ENCODE measurements at places on chromosomes 2 and 18.

DNA sequence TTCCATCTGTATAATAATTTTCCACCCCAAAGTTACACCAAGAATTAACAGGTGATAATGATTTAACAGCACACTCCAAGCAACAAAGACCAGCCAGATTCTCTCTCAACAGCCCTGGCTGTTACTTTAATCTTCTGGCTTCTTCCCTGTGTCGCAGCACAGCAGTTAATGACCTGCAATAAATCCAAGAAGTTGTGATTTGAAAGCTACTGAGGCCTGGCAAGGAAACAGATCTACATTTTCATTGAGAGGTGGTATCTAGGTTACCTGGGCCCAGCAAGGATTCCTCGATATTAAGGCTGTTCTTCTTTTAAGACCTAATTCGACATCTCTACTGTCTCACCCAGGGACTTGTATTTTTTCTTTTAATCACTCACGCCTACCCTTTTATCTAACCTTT is 433.8 kb downstream of the NBAS start:
- no peak for DNase-seq

- no peak for DNase-seq
Measured at GRCh38 chr18:66873899-66874298, 270.0 kb upstream of the CDH19 start.

DNA sequence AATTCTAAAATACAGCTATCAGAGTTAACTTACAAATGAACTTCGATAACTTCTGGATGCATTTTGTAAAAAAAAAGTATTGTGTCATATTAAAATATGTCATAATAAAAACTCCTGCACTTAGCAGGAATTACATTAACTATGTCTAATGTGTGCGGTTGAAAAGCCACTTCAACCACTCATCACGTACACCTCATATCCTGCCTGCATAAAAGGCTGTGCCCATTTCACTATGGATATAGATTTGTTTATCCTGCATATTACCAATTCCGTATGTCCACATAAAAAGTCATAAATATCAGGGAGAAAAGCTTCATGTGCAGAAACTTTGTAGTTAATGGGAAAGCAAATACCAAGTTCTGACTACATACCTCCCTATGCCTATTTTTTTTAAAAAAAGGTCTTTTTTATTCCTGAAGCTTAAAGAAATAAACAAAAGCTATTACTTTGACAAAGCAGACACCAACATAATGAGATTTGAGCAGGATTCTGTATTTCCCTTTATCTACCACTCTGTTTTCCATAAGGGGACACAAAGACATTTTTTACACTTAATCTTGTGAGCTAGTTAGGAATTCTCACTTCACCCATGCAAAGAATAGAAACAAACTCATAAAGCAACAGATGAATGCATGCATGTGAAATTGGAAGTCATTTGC is 96.1 kb downstream of the PPP1R1C start:
- no peak for DNase-seq

GRCh38 chr2:24046599-24046929 is 627 bp downstream of the WDCP start:
- no peak for DNase-seq

- DNase-seq = no peak
Measured at GRCh38 chr18:26909599-26910290, 44.2 kb upstream of the AQP4 start.

DNA sequence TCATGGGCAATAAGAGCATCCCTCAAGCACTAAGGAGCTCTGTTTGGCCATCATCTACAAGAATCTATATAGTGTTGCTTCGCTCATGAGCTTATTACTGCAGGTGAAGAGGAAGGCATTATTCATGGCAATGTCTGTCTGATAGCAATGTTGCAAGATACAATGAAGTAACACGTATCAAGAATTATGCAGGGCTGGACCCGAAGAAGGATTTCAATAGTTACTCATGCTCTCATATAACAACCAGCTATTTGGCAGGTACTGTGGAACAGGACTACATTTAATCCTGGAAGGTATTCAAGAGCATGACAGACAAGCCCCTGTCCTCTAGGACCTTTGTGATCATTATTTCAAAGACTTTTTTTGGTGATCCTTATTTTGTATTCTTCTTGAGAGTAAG is 109.6 kb downstream of the LAMA3 start:
- DNase-seq = no peak

DNA sequence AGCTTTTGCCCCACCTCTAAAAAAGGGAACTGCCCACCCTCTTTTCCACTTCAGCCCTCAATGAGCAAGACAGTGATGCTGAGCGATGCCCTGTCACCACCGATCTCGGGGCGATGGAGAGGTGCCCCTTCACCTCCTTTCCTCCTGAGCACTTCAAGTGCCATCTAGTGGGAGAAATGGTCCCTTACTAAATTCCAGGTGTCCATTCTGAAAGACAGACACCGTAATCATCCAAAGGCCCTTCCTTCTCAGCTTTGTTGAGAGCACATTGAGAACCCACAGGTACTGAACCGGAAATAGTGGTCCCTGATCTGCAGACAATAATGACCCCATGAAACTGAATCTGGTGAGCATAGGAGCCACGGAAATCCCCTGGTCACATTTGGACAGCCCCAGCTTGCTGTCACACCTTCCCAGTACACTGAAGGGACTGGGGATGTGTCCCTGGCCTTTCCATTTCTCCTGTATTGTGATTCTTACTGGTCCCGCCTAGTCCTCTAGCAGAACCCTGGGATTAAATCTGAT is 38.5 kb downstream of the KCTD18 start:
- DNase-seq = peak; percentile 30

Data from activated T-cell treated with anti-CD3 and anti-CD28 coated beads, Interleukin-2, amount 50 U/mL, for 1 hour (primary cell).